ENCODE measurements at places on chromosomes 7 and 10.

GRCh38 chr7:151868396-151869108, 8.4 kb downstream of the PRKAG2 start:
- no peak for DNase-seq

- no peak for DNase-seq
Measured at GRCh38 chr7:49060743-49061142, 136.4 kb downstream of the CDC14C start.

- DNase-seq = no peak
Measured at GRCh38 chr7:90708841-90709317, 112.8 kb downstream of the CDK14 start.

GRCh38 chr10:90999512-91000172, 78.8 kb upstream of the ANKRD1 start:
- DNase-seq = no peak

- no peak for DNase-seq
Measured at GRCh38 chr7:84113286-84113685, 81.3 kb downstream of the SEMA3A start.

All from stimulated activated CD4-positive, alpha-beta T cell treated with anti-CD3 and anti-CD28 coated beads, Interleukin-1b, Interleukin-23, amount 100 ng/mL, for 4 hours (primary cell).